ENCODE measurements at places on chromosomes 4 and X. TPM values are rescaled to one million over a fixed set of nuclear protein-coding genes. Genes with fewer than 3 reads are reported as not detected.

- no peak for DNase-seq
Observed at GRCh38 chr4:19178835-19179234, 1072.9 kb upstream of the SLIT2 start.

Gene ZIC3
- total RNA-seq: not detected

DNA sequence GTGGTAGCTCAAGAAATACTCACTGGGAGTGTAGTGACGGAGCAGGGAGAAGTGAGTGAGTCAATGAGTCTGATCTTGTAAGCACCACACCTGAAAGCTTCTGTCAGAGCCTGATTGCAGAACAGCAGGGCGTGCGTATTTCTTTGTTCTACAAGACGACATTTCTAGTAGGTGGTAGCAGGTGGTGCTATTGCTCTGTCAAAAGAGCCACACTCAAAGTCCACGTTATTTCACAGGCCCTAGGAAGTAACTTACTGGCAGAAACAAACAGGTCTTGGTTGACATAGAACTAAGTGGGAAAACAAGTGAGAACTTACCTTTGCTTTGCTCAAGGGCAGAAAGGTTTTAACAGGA is 46.4 kb upstream of the SPRY1 start:
- peak; percentile 44 for DNase-seq

DNA sequence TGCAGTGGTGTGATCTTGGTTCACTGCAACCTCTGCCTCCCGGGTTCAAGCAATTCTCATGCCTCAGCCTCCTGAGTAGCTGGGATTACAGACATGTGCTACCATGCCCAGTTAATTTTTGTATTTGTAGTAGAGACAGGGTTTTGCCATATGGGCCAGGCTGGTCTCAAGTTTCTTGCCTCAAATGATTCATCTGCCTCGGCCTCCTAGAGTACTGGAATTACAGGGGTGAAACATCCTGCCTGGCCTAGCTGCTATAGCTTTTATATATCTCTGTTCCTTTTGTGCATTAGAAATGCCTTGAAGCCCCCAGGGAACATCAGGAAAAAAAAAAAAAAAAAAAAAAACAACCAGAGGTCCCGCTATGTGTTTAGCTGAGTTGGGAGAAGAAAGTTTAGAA is 34.8 kb downstream of the UBE2K start:
- peak; percentile 24 for DNase-seq

- DNase-seq: no peak
Observed at GRCh38 chr4:112085156-112086035, 59.9 kb upstream of the FAM241A start.

DNA sequence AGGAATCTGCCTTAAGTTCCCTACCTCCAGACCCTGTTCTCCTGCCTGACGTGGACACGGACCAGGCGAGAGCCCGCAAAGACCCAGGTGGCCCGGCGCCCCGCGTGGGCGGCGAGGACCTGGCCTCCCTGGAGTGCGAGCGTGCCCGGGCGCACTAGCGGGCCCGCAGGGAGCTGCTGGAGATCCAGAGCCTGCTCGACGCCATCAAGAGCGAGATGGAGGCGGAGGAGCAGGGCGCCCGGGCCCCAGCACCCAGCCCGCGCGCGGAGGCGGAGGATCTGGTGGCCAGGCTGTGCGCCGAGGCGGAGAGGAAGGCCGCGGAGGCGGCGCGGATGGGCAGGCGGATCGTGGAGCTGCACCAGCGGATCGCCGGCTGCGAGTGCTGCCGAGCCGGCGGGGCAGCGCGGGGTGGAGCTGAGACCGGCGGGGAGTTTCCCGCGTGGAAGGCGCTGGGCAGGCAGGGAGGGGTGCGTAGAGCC is 18.2 kb downstream of the MRFAP1 start:
- peak; percentile 49 for DNase-seq
